ENCODE measurements at places on chromosomes 11 and 22.

DNA sequence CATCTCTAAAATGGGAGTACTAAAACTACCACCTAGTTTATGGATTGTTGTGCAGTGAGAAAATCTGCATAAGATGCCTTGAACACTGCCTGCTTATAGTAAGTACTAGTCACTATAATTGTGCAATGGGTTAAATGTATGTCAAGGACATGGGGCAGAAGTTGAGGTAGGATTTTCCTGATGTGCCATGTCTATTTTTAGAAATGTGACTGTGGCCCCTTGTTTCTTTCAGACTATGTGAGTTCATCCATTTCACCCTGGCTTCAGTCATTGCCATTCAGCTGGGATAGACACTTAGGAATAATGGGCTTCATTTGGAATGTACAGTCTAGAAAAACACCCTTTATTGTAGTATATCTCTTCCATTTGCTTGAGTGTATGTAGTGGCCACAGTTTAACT is 51.4 kb downstream of the BDNF start:
- no peak for DNase-seq

DNA sequence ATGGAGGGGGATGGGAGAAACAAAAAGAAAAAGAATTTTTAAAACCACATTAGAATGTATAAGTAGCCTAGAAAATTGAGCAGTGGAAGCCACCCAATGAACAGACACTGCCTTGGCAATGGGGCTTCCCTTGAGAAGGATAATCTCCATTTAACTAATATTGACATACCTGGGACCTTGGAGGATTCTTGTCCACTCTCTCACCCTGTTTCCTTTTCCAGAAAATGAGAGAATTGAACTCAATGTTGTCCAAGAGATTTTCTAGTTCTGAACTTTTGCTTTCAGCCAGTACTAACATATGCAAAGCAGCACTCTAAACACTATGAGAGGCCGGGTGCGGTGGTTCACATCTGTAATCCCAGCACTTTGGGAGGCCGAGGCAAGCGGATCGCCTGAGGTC is 524 bp downstream of the MS4A8 start:
- no peak for DNase-seq

DNA sequence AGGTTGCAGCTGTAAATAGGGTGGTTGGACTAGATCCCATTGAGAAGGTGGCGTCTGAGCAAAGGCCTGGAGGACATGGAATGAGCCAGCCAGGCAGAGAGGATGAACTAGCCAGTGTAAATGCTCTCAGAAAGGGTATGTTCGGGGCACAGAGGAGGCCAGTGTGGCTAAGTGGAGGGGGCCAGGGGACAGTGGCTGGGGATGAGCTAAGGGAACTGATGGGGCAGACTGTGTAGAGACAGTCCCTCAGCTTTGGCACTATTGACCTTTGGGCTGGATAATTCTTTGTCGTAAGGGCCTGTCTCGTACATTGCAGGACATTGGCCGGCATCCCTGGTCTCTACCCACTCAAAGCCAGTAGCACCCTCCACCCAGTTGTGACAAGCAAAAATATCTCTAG is 43.7 kb upstream of the ISX start:
- no peak for DNase-seq

DNA sequence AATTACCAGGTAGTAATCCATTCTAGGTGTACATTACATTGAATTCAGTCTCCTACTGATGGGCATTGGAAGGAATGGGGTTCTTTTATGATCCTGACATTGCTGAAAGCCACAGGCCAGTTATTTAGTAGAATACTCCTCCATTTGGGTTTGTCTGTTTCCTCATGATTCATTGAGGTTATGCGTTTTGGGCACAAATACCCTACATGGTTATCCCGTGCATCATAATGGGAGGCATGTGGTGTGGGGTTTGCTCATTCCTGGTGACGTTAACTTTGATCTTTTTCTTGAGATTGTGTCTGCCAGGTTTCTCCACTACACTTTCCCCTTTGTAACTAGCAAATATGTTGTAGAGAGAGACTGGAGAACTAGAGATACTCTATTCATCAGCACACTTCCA is 5.5 kb downstream of the FOLR3 start:
- no peak for DNase-seq

DNA sequence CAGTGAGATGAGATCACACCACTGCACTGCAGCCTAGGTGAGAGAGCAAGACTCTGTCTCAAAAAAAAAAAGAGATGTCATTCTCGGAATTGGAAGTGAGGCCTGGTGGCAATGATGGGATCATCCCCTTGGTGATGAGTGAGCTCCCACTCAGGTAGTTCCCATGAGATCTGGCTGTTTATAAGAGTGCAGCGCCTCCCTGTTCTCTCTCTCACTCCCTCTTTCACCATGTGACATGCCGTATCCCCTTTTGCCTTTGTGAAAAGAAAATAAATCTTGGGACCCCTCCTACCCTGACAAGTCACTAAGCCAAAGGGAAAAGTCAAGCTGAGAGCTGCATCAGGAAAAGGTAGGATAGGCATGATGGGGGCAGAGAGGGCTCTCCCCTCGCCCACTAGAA is 28.8 kb downstream of the ZNF70 start:
- DNase-seq, result no peak

DNA sequence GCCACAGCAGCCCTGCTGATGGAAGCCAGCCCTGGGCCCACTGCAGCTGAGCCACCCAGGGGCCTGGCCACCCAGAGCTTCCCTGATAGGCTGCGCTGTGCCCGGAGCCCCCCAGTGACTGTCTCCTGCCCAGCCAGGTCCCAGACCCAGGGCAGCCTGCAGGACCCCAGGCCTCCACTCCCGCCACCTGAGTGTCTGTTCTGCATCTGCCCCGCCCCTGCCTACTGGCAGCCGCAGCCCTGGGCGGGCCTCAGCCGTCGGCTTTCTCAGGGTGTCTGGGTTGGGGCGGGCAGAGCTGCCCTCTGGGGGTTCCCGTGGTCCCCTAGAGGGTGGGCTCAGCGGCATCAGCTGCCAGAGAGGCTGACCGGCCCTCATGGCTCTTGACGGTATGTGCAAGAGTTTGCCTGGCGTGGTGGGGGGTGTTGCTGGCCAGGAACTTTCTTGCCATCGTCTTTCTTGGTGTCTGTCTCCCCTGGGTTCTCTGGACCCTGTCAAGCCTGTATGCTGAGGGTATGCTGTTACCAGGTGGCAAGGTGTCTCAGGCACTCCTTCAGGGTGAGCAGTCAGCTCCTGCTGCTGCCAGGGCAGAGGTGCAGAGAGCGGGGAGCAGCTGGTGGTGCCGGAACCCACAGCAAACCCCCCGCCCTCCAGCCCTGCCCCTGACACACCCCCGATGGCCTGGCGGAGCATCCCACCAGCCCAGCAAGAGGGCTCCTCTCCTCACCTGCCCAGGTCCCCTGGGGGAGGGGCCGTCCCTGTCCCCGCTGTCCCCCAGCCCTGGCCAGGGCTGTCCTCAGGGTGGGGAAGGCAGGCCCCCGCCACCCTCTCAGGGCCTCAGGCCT is 12.2 kb upstream of the PIM3 start:
- DNase-seq, result no peak

DNA sequence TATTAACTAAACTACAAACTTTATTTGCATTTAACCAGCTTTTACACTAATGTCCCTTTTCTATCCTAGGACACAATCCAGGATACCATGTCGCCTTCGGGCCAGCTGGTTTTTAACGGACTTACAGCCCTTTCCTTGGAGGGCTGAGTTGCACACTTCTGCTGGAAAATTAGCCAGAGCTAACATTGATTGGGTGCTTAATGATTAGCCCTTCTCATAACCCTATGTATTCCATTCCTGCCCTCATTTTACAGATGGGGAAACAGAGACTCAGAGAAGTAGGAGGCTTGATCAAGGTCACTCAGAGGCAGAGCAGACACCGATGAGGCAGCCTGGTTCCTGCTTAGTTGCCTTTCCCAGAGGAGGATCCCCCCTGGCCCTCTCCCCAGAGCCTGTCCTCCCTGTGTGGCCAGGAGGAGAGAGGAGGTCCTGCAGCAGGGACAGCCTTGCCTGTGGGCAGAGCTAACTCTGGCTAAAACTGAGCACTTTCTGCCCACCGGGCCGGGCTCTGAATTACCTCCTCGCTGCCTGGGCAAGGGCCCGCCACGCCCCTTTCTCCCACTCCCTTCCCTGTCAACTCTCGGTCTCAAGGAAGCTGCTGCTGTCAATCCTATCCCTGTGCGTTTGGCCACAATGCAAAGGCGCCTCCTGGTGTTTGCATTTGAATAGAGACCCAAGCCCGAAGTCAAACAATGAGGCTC is 59.6 kb upstream of the PAX6 start:
- DNase-seq, result peak; percentile 17

GRCh38 chr11:88151709-88152265 is 23.5 kb downstream of the RAB38 start:
- no peak for DNase-seq

DNA sequence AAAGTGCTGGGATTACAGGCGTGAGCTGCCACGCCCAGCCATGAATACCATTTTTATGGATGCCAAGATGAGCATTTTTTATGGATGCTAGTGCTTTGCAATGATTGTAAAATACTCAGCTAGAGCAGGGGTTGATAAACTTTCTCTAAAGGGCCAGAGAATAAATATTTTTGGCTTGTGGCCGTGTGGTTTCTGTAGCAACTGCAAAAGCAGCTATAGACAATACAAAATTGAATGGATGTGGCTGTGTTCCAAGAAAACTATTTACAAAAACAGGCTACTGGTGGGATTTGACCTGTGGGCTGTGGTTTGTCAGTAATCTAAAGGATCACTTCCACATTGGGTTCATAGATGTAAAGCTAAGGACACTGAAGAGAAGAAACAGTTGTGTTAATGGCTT is 56.0 kb downstream of the COMMD9 start:
- DNase-seq, result no peak

GRCh38 chr11:10522921-10523320 is 18.1 kb downstream of the RNF141 start:
- no peak for DNase-seq

GRCh38 chr11:129701706-129702105 is 113.9 kb upstream of the TMEM45B start:
- DNase-seq, result no peak

- no peak for DNase-seq
These were observed 7.5 kb downstream of the ALDH3B2 start for GRCh38 chr11:67666676-67667489.

DNA sequence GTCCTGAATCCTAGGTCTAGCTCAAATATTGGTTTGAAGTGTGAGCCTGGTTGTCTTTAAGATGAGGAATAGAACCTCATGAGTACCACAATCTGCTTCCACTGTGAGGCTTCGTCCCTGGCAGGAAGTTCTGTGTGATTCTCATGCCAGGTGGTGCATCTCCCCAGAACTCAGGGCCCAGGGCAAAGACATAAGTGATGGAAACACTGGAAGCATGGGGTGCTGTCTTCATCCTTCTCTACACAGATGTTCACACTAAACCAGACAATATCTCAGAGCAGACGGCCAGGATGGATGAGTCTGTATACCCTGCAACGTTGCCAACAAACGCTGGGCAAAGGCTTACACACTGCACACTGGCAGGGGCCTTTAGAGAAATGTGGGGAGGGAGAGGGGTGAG is 475.9 kb upstream of the B3GAT1 start:
- no peak for DNase-seq

- DNase-seq, result peak; percentile 96
These were observed at the start of gene RPL3 for GRCh38 chr22:39319284-39320022. Gene RPL3 (minus strand): TSS chr22:39319623. CDS start chr22:39319597, 26 bp downstream.

DNA sequence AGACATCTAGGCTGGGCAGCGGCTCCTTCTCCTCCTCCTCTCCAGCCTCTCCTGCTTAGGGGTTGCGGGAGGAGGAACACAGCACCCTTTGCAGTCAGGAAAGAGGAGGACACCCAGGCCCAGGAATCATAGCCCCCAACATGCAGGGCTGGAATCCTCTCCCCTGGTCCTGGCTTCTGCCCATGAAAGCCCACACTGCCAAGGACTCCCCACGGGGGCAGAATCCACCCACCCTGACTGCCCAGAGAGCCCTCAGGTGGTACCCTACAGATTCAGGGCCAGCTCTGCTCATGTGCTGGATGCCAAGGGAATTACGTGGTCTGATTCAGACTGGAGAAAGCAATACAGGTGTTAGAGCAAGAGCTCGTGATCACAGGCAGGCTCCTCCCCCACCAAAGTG is 4.5 kb downstream of the ESS2 start:
- no peak for DNase-seq

DNA sequence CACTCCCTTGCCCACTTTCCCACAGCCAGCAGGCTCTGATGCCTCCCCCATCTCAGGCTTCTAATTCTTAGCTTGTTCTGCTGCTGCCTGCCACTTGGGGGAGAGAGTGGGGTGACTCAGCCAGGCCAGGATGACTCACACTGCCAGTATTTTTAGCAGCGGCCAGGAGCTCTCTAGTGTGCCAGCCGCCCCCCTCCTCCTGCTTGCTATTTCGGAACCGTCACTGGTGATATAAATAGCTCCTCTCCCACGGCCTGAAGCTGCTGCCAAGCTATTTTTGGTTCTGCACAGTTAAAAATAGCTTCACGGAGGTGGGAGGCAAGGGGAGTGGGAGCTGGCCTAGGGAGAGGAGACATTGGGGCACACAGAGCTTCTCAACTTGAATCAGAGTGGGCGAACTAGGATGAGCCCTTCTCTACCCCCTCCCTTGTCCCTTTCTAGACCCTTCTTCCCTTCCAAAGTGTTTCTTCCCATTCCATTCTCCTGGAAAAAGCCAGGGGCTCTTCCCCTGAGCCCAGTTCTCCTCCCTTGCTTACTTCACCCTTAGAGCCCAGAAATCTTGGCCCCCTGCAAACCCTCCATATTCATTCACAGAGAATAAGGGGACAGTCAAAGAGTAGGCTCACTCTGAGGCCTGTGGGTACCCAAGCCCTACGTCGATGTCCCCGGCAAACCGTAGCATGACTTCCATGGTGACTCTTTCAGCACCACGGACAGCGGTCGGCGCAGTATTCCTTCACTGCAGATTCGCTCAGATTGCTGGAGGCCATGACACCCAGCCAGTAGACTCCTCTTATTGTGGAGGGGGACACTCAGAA is 2.5 kb upstream of the NPAS4 start:
- peak; percentile 48 for DNase-seq

DNA sequence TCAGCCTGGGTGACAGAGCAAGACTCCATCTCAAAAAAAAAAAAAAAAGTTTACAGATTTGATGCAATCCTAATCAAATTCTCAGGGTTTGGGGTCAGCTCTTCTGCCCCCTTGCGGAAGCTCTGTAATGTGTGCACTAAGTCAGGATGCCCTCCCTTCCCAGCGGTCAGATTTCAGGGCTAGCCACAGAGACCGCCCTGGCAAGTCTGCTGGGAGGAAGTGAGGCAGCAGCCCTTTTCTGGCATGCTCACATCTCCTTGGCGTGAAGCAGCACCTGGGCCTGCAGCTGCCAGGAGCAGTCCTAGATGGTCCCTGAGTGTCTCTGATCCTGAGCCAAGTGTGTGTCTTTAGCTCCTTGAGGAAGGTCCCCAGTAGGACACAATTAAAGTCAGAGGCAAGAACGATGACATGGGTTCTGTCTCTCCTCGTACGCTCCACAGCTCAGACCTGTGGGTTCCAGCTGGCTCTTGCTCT is 10.9 kb upstream of the APOBEC3C start:
- peak; percentile 84 for DNase-seq

Measured in AML-193 (cell line).